ENCODE measurements at places on chromosomes 11 and 22. TPM values are rescaled to one million over a fixed set of nuclear protein-coding genes. Genes with fewer than 3 reads are reported as not detected.

The TMPRSS13 gene
- total RNA-seq: not detected

The OR5A1 gene
- total RNA-seq: not detected

The RBM4B gene
- 28.4 TPM for total RNA-seq

The SCGB2A2 gene
- not detected for total RNA-seq

The MS4A15 gene
- total RNA-seq: not detected

The CCDC157 gene
- 1.5 TPM for total RNA-seq

The OR52N1 gene
- total RNA-seq: not detected

Data from fibroblast of lung (primary cell).